ENCODE measurements at places on chromosomes 2 and 18.

DNA sequence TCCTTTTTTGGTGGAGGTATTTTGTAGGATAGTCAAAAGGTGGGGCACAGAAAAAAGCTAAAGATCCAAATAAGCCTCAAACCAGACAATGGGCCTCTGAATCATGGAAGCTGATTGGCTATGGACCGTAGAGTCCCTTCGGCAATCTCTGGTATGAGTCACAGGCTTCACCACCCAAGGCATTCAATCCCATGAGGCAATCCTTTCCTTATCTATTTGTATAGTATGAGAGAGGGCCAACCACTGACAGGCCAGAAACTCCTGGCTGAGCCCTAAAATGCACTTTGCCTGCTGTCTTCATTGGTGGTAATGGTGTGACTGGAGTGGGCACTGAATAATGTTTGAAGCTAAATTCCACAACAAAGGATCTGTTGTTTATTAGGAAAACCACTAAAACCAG is 38.7 kb upstream of the MEX3C start:
- DNase-seq, result peak; percentile 72

GRCh38 chr2:39225567-39225966 is 18.2 kb downstream of the CDKL4 start:
- DNase-seq, result no peak

DNA sequence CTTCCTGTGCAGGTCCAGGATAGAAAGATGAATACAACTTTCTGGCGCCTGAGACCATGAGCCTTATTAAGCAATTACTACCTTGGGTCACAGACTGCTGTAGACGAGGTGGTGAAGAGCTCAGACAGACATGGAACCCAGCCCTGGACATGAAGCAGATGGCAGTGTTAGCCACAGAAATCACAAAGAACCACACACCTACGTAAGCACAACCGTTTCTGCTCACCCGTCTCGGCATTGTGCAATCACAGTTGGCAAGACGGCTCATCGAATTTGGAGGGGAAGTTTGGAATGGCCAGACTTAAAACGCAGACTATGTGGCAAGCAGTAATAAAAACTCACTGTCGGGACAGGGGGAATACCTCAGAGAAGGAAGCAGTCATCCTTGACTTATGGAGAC is 24.3 kb upstream of the ASPRV1 start:
- no peak for DNase-seq

GRCh38 chr18:45889419-45890064 is 64.1 kb downstream of the SIGLEC15 start:
- DNase-seq, result no peak

GRCh38 chr18:74976331-74976909 is 232.5 kb downstream of the PTGR3 start:
- peak; percentile 9 for DNase-seq

- DNase-seq, result no peak
These were observed 691.1 kb upstream of the PIK3C3 start for GRCh38 chr18:41263956-41264355.

DNA sequence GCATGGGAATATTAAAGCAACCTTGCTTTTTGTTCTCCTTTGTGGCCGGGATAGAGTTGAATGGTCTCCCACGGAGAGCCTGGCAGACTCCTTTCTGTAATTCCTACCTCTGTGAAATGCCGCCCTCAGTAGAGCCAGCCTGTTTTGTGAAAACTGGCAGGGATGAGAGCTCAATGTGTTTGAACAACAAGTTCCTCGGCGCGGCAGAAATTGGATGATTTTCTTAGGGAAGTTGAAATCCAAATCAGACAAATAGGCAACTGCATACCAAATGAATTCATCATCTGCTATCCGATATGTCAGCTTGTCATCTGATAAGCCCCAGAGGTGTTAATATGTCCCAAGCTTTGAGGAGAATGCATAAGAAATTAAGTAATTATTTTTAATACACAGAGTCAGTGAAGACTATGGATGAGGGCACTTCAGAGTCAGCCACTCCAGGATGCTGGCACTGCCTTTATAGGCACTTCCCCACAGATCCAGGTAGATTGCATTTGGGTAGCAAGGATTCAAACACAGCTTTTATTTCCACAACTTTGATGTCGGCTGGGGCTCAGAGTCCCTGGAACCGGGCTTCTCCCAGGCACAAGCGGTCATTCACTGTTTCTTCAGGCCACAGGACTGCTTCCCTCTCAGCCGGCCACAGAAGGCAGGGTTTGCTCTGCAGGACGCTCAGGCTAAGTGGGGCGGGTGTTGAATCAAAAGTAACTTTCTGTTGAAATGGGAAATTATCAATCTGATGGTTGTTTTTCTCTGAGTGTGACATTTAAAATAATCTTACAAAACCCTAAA is 82.8 kb upstream of the REV1 start:
- no peak for DNase-seq

DNA sequence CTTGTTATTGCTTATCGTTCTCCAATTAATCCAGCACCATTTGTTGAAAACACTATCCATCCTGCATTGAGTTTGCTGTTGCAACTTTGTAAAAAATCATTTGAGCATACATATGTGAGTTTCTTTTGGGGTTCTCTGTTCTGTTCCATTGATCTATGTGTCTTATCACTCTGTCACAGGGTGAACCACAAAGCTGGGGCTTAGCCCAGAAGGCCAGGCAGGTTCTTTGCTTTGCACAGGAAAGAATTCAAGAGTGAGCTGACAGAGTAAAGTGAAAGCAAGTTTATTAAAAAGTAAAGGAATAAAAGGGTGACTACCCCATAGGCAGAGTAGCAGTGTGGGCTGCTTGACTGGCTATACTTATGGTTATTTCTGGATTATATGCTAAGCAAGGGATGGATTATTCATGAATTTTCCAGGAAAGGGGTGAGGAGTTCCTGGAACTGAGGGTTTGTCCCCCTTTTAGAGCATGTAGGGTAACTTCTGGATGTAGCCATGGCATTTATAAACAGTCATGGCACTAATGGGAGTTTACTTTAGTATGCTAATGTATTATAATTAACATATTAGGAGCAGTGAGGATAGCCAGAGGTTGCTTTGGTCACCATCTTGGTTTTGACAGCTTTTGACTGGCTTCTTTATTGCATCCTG is 46.8 kb downstream of the RNF138 start:
- no peak for DNase-seq

GRCh38 chr2:215883799-215884198 is 129.6 kb downstream of the MREG start:
- no peak for DNase-seq

DNA sequence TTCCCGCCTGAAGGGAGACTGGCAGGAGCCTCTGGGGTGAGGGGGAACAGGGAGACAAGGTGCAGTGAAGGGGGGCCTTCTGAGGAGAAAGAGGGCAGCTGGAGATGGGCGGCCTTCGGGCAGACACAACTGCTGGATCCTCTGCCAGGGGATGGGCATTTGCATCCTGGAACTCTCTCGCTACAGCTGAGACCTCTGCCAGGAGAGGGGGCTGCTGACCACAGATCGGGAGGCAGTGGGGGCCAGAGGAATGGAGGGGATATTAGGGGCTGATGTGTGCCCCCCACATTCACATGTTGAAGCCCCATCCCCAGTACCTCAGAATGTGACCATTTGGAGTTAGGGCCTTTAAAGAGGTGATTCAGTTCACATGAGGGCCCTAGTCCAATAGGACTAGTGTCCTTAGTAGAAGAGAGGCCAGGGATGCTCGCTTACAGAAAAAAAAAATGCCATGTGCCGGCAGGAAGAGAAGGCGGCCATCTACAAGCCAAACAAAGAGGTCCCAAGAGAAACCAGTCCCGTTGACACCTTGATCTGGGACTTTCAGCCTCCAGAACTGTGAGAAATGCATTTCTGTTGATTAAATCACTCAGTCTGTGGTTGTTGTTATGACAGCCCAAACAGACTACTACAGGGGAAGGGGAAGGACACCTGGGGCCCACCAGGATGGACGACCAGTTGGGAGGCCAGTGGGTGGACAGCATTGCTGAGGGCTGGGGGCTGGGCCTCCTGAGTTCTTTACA is 50.0 kb downstream of the TRABD2A start:
- no peak for DNase-seq

GRCh38 chr2:8630676-8631464 is 51.0 kb upstream of the ID2 start:
- DNase-seq, result peak; percentile 77

GRCh38 chr2:136505462-136505861 is 259.9 kb upstream of the THSD7B start:
- no peak for DNase-seq

DNA sequence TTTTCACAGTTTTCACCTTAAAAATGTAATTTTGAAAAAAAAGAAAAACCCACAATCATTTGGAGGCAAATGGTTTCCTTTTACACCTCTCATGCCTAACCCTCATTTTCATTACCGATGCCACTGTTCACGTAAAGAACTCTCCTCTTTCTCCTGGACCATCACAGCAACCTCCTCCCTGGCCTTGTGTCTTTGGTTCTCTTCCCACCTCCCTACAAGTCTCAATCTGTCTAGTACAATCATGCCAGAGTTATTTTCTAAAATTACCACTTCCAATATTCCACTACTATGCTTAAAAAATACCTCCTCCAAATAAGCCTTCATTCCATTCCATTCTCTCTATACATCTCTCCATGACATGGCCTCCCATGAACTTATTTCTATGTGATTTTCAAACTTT is 77.9 kb upstream of the RIT2 start:
- no peak for DNase-seq
